Stimulated activated CD4-positive, alpha-beta T cell treated with anti-CD3 and anti-CD28 coated beads, Interleukin-12 subunit alpha, Interleukin-12 subunit beta, amount 100 ng/mL, for 24 hours (primary cell): ENCODE measurements at places on chromosomes 6 and 20.

- no peak for DNase-seq
These were observed 711.9 kb upstream of the EYS start for GRCh38 chr6:66418906-66419305.

DNA sequence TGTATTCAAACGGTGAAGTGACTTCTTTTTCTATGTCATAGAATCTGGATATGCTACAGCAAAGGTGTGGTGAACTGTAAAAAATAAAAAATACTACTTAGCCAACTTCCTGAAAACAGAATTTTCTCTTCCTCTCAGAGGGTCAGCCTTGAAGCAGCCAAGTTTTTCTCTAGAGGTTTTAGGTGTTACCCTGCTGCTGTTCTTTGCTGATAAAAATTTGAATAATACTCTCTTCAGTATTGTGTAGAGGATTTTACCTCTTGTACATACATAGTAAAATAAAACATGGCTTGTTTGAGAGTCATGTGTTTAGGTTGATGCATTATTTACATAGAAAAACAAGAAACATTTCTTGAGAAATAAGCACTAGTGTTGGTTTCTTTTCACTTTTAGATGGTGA lies 458.4 kb downstream of the TBC1D32 start:
- no peak for DNase-seq

- DNase-seq, result no peak
These were observed 242.0 kb downstream of the ARID1B start for GRCh38 chr6:157019115-157019641.

DNA sequence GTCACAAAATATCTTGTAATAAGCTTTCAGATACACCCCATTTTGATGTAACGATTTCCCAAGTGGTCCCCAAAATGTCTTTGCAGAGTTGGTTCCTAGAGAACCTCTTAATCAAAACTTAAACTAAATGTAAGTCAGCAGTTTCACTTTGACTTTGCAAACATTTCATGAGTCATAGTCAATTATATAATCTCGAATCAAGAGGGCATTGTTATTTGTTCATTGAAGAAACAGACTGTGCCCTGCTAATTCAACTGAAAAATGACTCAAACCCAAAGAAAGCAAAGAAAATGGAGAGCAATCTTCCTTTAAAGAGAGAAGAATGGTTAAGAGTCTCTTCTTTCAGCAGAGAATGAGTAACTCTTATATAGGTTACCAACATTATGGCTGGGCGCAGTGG lies 58.3 kb downstream of the IPCEF1 start:
- no peak for DNase-seq

DNA sequence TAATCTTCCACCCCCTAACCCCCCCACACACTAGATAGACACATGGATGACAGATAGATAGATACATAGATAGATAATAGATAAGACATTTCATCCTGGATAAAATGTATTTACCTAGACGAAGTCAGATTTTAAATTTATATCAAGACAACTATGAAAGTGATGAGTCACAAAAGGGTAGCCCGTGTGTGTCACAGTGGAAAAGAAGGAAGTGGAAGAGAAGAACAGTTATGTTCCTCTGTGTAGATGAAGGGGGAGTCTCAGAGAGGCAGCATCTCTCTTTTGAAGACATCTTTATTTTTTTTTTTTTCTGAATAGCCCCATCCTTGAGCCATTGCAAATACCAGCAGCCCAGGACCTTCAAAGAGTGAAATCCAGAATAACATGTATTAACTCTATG lies 121.7 kb upstream of the VGLL2 start:
- no peak for DNase-seq

DNA sequence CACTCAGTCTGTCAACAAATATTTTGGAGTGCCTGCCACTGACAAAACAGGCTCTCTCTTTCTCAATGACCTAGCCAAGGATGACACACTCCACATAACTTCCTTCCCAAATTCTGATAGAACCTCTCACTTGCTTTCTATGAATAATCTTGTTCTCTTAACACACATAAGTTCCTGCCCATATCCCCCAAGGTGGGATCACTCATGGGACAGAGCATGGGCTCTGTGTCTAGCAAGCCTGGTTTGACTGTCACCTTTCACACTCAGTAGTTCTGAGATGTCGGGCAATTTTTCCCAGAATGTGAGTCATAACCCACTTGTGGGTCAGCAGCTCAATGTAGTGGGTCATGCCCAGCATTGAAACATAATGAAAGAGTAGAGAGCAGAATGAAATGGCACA lies 78.1 kb downstream of the LRFN2 start:
- no peak for DNase-seq

GRCh38 chr6:122365775-122366403 lies 33.6 kb upstream of the HSF2 start:
- no peak for DNase-seq

DNA sequence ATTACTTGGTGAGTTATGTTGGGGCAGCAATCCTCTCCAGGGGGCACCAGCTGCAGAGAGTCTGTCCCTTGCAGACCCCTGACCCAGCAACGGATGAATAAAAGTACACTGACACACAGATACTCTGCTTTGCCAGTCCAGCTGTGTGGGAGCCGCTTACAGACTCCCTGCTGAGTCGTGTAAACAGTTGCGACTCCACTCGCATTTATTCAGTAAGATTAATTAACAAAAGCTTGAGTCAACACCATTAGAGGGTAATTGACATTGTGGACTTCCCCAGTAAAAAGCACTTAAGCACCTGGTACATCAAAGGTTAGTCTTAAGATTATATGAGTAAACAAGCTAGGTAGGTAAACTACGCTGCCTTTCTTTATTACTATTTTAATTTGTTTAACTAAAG lies 92.0 kb upstream of the TMEM181 start:
- DNase-seq, result no peak

GRCh38 chr6:41039060-41039998 lies at the start of gene UNC5CL:
UNC5CL (minus strand) TSS chr6:41039221; CDS start chr6:41035074, 4,147 bp downstream.
- DNase-seq, result no peak

- no peak for DNase-seq
These were observed 20.0 kb upstream of the TRERF1 start for GRCh38 chr6:42471714-42472113.

- DNase-seq, result no peak
These were observed 31.9 kb downstream of the SLC2A12 start for GRCh38 chr6:134020543-134020942.

GRCh38 chr20:47815416-47815806 lies 30.1 kb upstream of the SULF2 start:
- DNase-seq, result no peak

DNA sequence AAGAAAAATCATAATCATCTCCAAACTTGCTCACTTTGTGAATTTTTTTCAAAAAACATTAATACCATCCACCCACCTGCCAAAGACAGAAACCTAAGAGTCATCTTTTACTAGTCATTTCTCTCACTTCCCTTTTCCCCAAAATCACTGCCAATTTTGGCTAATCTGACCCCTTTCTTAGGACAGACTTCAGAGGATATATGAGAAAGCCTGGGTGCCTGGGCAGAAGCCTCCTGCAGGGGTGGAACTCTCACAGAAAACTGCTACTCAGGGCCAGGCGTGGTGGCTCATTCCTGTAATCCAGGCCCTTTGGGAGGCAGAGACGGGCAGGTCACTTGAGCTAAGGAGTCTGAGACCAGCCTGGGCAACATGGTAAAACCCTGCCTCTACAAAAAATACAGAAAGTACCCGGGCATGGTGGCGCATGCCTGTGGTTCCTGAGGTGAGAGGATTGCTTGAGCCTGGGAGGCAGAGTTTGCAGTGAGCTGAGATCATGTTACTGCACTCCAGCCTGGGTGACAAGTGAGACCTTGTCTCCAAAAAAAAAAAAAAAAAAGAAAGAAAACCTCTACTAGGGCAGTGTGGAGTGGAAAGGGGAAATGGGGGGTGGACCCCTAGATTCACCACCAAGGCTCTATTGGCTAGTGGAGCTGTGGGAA lies 3.8 kb downstream of the DEK start:
- DNase-seq, result peak; percentile 24

DNA sequence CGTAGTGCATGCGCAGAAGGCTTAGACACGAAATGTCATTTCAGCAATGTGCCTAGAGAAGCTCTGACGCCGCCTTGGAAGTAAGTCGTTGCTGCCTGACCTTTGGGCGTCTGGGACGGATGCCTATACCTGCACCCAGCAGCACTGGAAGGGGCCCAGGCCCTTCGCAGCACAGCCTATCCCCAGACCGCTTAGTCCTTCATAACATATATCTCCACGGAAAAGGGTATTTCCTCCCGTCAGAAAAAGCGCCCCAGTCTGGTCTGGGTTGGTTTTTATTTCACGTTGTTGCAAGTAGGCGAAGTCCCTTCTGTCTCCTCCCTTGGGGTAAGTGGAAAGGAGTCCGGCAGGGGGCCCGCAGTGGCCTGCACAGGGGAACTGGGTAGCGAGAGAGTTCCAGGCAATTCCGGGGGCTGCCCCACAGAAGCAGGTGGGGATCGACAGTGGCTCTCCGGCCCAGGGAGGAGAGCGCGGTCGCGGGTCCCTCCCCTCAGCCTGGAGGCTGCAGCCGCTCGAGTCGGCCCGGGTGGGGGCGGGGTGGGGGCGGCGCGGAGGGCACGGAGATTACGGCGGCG lies 559 bp upstream of the EYA4 start:
- DNase-seq, result no peak

DNA sequence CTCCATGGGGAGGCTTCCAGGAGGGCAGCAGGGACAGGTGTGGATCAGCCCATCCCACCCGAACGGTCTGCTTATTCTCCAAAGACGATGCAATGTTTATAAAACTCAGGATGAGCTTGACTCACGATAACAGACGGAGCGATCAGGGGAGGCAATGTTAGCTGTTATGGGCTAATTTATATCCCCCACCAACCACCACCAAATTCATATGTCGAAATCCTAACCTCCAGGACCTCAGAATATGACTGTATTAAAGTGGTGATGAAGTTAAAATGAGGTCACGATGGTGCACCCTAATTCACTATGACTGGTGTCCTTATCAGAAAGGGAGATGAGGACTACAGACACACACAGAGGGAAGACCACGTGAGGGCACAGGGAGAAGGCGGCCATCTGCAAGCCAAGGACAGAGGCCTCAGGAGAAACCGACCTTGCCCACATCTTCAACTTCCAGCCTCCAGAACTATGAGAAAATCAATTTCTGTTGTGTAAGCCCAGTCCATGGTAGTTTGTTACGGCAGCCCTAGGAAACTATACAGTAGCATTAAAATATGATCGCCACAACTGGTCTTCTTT lies 7.0 kb downstream of the ADTRP start:
- no peak for DNase-seq

DNA sequence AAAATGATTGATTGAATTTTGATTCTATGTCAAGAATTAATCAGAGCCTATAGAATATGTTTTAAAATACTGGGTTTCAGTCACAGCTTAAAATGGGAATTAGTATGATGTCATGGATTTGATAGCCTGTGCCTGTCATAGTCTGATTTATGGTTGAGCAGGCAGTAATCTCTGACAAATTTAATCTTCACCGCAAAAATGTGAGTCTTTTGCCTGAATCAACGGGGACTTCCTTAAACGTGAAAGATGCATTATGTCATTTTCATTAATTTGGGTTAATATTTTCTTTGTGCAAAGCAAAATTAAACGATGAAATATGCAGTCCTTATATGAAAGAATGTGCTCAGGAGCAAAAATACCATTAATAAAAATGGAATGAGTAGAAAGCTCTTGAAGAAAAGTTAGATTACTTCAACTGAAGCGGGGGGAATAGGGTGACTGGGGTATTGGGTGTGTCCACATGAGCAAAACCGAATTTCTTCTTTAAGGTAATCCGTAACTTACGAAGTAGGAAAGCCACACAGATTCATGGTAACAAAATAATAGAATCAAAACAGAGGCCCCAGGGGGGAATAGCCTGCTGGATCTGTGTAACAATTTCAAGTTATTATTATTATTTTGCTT lies 339.6 kb upstream of the NOX3 start:
- DNase-seq, result no peak

DNA sequence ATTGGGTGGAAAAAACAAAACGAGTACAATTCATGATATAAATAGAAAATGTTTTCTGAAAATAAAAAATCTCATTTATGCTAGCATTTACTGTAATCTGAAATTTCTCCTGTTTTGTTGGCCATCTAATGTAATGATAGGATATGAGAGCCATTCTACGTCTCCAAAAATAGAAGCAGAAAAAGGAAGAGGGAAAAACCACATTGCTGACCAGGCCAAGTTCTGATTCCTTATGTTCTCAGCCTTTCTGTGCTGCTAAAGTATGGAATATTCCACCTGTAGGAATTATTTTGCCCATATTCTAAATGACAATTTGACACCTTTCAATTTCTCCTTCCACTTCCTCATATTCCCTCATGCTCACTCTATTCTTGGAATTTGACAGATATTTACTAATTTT lies 110.2 kb downstream of the TBXT start:
- no peak for DNase-seq

GRCh38 chr6:72504406-72504805 lies 117.5 kb upstream of the KCNQ5 start:
- no peak for DNase-seq

GRCh38 chr6:156309017-156309416 lies 468.2 kb upstream of the ARID1B start:
- no peak for DNase-seq

GRCh38 chr6:132931313-132931712 lies 116.9 kb downstream of the RPS12 start:
- DNase-seq, result no peak

DNA sequence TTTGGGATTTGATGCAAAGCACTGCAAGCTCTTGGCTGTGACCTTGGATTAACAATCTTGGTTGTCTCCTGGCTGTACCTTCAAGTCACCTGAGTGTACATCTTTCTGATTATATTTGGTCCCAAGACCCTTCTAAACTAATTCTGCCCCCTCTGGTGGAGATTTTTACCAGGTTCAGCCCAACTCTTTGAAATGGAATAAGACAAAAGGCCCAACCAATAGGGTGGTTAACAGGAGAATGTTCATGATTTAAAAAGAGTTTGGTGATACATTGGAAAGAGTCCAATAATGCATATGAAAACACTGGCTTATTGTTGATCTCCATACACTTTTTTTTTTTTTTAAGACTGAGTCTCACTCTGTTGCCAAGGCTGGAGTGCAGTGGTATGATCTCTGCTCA lies 77.5 kb upstream of the CD83 start:
- no peak for DNase-seq

DNA sequence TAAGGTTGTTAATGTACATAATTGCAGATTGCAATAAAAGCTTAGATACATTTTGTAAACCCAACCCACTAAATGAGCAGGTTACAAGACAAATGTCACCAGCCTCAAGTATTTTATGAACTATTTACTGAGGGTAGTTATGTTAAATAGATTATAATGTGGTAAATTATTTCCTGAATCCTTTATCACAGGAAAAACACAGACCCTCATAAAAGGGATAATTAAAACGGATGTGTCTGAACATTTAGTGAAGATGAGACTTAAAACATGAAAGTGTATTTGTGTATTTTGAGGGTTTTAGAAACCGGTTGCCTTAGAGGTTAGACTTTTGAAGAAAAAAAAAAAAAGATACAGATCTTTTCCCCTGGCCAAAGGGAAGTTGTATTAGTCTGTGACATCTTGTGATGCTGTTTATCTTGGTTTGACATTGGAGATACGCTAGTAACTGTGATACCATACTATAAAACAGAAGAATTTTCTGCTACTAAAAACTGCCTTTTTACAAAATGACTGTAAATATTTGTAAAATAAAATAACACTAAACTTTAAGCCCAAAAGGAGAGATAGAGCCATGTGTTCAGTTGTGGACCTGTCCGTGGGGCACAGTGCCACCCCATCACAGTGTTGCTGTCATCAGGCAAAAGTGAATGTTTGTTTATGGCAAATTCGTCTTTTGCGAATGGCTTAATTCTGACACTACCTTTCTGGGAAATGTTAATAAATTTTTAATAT lies 9.7 kb downstream of the DYNLT1 start:
- DNase-seq, result no peak

- DNase-seq, result no peak
These were observed 53.8 kb upstream of the MTRF1L start for GRCh38 chr6:153056308-153056707.

- DNase-seq, result no peak
These were observed 13.5 kb downstream of the MANBAL start for GRCh38 chr20:37302981-37303380.
